GM19239 (cell line): ENCODE measurements at places on chromosomes 5 and 9.

- no peak for DNase-seq
Observed at GRCh38 chr9:91207397-91207728, 154.4 kb downstream of the AUH start.

DNA sequence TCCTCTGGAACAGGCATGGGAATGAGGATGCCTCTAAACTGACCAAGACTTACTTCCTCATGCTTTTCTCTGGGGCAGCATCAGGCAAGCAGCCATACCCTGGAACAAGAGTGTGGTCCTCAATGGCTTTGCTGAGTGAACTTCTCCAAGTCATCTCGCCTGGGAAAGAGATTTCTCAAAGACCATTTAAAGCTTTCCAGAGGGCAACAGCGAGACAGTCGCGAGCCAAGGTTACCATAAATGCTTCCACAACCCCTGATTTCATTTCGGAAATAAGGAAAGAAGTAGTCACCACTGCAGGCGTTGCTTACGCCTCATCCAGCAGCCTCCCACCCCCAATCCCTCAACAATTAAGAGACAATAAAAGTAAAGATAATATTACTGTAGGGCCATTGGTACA lies 1.1 kb upstream of the SNCAIP start:
- DNase-seq: no peak

DNA sequence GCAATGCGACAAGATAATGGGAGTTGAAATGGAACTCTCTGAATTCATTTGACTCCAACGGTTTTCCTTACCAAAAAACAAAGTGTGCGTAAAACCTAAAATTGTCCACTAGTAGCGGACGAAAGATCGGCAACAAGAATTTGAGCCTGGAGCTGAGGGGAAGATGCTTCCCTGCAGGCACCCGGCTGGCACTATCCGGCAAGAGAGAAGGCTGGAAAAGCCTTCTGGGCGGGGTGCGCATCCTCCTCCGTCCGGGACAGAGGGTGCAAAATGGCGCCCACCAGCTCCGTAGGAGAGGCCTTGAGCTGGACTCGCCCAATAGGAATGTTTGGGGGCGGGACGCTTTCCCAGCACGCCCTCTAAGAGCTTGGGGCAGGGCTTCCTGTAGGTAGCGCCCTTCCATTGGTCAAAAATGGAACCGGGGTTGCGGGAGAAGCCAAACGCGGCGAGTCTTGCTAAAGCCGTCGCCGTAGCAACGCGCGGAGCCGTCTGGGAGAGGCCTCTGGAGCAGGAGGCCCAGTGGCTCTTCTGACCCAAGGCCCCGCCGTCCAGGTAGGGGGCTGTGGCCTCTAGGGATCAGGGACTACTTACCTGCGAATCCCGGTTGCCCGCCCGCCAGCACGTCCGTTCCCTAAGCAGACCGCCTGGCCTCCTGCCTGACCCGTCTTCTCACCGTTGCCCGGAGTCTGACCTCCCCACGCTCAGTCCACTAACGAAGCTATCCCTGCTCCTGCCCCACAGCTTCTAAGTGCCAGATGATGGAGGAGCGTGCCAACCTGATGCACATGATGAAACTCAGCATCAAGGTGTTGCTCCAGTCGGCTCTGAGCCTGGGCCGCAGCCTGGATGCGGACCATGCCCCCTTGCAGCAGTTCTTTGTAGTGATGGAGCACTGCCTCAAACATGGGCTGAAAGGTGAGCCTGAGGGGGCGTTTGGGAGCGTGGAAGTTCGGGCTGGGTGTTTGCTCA lies 9.2 kb downstream of the RUFY1 start:
- DNase-seq: peak; percentile 84

DNA sequence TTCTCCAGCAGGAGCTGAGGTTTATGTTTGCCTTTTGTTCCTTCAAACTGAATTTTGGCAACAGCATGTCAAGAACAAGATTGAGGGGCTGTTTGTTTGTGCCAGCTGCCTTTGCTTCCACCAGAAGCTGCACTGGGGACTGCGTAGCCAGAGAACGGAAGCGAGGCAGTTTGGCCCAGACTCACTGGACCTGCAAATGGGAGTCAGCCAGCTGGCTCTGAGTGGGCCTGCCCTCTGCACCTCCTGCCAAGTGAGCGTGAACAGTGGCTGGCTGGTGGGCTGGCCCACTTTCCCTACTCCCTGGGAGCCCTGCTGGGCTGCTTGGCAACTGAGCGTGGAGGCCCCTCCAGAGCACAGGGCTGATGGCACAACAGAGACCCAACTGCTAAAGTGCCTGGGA lies 111.6 kb downstream of the GALNT10 start:
- DNase-seq: no peak

GRCh38 chr5:33903118-33903517 lies 11.3 kb upstream of the ADAMTS12 start:
- no peak for DNase-seq

DNA sequence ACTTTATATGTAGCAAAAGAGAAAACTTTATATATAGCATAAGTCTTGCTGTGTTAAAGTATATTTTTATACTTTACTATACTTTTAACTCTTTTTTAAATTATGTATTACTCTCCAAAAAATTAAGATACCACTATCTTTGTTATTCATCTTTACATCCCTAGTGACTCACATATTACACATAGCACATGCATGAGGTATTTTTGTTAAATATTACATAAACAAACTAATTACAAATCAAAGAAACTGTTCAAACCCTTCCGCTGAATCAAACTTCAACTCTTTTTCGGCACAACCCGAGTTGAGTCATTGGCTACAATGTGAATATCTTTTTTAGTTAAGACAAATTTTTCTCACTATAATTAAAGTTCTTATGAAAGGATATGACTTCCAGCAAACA lies 32.1 kb downstream of the NADK2 start:
- DNase-seq: no peak

- DNase-seq: no peak
Observed at GRCh38 chr5:150195736-150196485, 6.0 kb downstream of the SLC6A7 start.

- no peak for DNase-seq
Observed at GRCh38 chr5:93830893-93831292, 89.5 kb upstream of the POU5F2 start.

DNA sequence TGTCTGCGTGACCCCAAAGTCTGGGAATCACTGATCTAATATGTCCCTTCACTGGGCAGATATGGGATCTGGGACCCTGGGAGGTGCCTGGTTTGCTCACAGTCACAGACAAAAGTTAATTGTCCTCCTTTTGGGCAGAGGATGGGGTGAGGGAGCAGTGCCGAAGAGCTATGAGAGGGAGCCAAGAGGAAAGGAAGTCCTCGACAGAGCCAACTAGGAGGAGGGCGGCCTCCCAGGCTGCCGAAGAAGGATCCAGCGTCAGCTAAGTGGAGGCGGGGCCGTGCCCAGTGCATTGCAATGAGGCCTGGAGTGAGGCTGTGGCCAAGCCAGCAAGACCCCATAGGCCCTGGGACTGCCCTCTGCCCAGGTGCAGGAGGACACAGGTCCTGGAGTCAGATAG lies 11.4 kb downstream of the AIF1L start:
- DNase-seq: no peak

DNA sequence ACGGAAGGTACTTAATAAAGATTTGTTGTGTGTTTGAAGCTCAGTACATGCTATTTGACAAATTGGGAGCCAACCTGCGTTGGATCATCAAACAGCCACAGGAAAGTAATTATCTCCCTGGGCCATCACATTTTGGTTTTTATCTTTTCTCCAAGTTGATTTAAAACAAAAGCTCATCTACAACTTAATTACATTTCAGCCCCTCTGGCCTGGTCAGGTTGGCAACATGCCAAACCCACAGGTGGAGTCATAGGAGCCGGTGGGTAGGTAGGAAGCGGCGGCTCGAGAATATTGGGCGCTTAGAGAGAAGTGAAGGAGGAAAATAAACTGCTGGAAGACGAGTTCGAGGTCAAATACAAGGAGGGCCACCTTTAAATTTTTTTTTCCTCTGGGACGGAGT lies 64.9 kb upstream of the FANCC start:
- no peak for DNase-seq

- DNase-seq: no peak
Observed at GRCh38 chr5:142816531-142817430, 46.6 kb downstream of the ARHGAP26 start.

DNA sequence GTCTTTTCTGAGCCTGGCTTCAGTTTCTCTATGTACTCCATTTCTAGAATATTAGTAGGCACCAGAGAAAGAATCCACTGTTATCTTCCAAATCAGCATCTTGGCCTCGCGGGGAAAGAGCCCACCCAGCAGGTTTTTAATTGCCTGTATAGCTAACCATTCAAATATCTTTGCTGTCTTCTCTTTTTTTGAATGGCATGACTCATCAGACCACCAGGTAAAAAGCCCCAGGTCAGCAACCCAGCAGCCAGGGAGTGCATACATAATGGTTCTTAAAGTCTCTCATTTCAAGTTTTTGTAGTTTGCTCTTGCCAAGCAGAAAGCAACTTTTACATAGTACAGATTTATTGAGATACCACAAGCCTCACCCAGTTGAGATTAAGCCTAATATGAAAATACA lies 50.7 kb downstream of the TMEM167A start:
- DNase-seq: no peak

DNA sequence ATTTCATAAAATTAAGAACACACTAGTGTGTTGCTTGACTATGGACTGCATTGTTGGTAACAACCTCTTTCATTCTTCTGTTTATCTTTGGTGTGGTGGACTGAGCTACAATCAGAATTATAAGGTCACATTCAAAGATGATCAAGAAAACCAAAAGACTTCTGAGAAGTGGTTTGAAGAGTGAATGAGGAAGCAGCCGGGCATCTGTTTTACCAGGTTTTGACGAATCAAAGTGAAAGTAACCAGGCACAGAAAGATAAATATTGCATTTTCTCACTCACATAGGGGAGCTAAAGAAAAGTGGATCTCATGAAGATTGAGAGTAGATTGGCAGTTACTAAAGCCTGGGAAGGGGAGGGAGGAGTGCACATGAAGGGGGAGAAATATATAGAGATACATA lies 589.1 kb downstream of the ZNF608 start:
- DNase-seq: no peak

DNA sequence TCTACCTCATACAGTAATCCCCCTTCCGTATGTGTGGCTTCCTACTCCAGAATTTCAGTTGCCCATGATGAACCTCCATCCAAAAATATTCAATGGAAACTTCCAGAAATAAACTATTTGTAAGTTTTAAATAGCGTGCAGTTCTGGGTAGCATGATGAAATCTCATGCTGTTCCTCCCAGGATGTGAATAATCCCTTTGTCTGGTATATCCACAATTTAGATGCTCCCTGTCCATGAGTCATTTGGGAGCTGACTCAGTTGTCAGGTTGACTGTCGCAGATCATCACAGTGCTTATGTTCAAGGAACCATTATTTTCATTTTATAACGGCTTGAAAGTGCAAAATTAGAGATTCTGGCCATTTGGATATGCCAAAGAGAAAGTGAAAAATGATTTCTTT lies 290.1 kb upstream of the CDH9 start:
- DNase-seq: no peak

DNA sequence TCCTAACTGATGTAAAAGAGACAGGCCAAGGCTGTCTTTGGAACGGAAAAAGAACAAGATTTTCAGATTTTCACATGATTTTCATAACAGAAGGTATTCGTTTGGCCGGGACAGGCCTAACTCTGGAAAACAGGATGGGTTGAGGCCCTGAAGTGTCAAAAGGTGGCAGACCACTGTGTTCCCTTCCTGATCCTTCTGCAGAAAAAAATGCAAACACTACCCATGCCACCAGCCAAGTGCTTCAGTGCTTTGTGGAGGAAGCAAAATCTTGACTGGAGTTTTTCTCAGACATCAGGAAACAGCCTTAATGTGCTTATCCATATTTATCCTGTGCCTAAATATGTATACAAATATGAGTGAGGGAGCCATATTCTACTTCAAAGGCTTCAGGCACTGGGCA lies 113.5 kb upstream of the IL6ST start:
- DNase-seq: no peak

- DNase-seq: no peak
Observed at GRCh38 chr9:19313573-19313972, 66.5 kb downstream of the RPS6 start.

DNA sequence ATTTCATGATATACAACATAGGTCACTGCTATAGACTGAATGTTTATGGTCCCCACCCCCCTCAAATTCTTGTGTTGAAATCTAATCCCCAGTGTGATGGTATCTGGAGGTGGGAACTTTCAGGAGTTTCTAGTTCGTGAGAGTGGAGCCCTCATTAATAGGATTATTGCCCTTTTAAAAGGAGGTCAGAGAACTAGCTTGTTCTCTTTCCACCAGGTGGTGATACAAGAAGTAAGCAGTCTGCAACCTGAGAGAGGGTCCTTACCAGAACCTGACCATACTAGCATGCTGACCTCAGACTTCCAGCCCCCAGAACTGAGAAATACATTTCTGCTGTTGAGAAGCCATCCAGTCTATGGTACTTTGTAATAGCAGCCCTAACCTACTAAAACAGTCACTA lies 33.3 kb downstream of the TMEM161B start:
- DNase-seq: no peak

DNA sequence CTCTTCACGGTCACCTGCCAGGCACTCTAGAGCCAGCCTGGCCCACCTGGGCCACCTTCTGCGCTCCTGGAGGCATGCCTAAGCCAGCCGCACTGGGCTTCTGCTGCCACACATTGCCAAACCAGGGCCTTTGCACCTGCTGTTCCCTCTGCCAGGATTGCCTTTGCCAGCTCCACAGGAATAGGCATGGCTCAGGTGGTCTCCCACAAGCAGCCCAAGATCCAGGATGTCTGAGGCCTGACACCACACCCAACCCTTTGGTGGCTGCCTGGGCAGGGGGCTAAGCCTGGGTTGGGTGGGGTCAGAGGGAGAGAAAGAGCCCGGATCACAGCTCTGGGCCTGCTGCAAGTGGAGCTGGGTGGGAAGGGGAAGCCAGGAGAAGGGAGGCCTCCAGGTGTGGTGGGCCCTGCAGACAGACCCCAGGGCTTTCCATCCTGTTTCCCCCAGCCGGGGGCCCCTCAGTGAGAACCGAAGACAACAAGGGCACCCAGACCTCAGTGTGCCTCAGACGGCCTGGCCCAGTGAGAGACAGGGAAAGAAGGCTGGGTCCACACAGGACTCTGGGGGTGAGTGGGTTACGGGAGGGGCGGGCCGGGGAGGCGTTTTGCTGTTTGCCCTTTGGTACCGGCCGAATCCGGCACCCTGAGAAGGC lies 672 bp upstream of the SUSD3 start:
- DNase-seq: no peak

- DNase-seq: peak; percentile 4
Observed at GRCh38 chr5:37738057-37738691, 101.7 kb downstream of the GDNF start.

DNA sequence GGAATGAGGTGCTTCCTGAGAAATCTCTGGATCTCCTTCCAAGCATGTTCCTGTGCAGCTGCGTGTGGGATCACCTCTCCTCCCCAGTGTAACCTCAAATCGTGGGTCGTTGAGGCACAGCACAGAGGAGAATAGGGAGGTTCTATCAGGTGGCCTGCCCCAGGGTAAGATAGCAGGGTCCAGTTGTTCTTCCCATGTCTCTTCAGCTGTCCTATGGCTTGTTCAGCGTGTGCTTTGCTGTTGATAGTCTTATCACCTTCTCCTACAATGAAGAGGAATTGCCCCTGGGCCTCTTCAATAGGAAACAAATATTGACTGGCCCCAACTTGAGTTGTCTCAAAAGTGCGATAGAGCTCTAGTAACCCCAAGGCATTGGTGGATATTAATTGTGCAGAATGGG lies 22.4 kb downstream of the BAAT start:
- no peak for DNase-seq

- no peak for DNase-seq
Observed at GRCh38 chr5:39284552-39284951, 65.2 kb upstream of the FYB1 start.

GRCh38 chr5:154865466-154866184 lies 7.2 kb downstream of the CNOT8 start:
- no peak for DNase-seq

- DNase-seq: no peak
Observed at GRCh38 chr5:136420168-136420898, 55.0 kb upstream of the TRPC7 start.
